ENCODE measurements at places on chromosomes 16 and 17. TPM values are rescaled to one million over a fixed set of nuclear protein-coding genes. Genes with fewer than 3 reads are reported as not detected.

The CPPED1 gene
- not detected for total RNA-seq

DNA sequence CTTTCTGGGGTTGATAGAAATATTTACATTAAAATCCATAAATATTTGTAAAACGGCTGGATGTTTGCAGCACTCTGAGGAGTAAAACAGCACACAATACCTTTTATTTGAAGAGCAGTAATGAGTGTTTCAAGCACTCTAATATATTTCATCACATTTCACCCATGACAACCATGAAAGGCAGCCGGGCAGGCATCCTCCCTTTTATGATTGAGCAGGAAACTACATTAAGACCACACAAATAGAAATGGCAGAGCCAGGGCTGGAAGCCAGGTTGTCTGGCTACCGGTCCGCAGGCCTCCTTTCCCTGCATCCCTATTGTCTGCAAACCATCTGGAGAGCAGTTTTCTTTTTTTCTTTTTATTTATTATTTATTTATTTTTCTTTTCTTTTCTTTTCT lies 23.1 kb upstream of the GPRC5C start:
- peak; percentile 31 for DNase-seq

GRCh38 chr17:6596081-6596480 lies 39.7 kb upstream of the PITPNM3 start:
- DNase-seq: no peak

GRCh38 chr16:24852281-24852721 lies 6.5 kb downstream of the SLC5A11 start:
- DNase-seq: no peak

GRCh38 chr16:10561425-10561824 lies 19.0 kb downstream of the EMP2 start:
- no peak for DNase-seq

- DNase-seq: no peak
Observed at GRCh38 chr16:10552998-10553491, 27.4 kb downstream of the EMP2 start.

Data from HT-29 (cell line).